ENCODE measurements at places on chromosomes 5 and 9.
A peak's percentile ranks its signal among the peaks of the same experiment; 100 is the strongest.

- DNase-seq: no peak
These were observed 91.5 kb downstream of the CDH6 start for GRCh38 chr5:31285025-31285424.

- DNase-seq: no peak
These were observed 43.3 kb downstream of the ZNF618 start for GRCh38 chr9:113919382-113919781.

- no peak for DNase-seq
These were observed 28.1 kb upstream of the F2RL1 start for GRCh38 chr5:76790632-76791290.

- DNase-seq: no peak
These were observed 26.8 kb upstream of the ANKRD33B start for GRCh38 chr5:10536931-10537579.

DNA sequence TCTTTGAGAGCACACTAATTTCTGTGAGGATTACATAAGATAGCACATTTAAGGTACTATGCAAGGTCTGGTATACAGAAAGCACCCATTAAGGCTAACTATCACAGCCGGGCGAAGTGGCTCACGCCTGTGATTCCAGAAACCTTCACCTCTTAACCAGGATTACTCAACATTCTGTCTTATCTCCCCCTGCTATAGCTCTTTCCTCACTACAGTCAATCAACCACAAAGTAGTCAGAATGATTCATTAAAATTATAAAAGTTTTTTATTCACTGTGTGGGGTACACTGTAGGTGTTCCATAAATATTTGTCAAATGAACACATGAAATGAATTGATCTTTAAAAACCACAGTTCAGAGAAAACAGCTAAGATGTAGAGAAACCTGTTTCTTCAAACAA lies 48.7 kb downstream of the CHD1 start:
- no peak for DNase-seq

DNA sequence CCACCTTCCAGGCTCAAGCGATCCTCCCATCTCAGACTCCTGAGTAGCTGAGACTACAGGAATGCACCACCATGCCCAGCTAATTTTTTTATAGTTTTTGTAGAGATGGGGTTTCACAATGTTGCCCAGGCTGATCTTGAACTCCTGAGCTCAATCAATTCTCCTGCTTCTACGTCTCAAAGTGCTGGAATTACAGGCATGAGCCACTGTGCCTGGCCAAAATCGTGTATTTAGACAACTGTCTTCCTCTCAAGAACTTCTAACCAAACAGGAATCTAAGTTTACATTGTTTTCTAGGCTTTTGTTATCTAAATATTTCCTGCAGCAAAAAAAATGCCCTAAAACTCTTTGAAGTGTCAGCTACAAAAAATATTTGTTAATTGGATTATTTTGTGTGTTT lies 78.8 kb downstream of the NLN start:
- no peak for DNase-seq

GRCh38 chr9:96135076-96135752 lies 166.8 kb downstream of the HSD17B3 start:
- DNase-seq: no peak

- no peak for DNase-seq
These were observed 584.0 kb downstream of the CHSY3 start for GRCh38 chr5:130488252-130488651.

GRCh38 chr9:19369107-19369506 lies 10.9 kb downstream of the RPS6 start:
- DNase-seq: no peak

DNA sequence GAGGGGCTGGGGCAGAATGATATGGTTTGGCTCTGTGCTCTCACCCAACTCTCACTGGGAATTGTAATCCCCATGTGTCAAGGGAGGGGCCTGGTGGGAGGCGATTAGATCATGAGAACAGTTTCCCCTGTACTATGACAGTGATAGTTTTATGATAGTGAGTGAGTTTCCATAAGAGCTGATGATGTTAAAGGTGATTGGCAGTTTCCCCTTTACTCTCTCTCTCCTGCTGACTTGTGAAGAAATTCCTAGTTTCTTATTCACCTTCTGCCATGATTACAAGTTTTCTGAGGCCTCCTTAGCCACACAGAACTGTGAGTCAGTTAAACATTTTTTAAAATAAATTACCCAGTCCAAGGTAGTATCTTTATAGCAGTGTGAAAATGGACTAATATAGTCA lies 120.4 kb upstream of the CDH9 start:
- no peak for DNase-seq

GRCh38 chr9:121826711-121827110 lies 175.3 kb downstream of the DAB2IP start:
- no peak for DNase-seq

- no peak for DNase-seq
These were observed 436.7 kb downstream of the ZSWIM6 start for GRCh38 chr5:61768692-61769281.

- no peak for DNase-seq
These were observed 79.8 kb downstream of the MROH2B start for GRCh38 chr5:40991168-40991980.

DNA sequence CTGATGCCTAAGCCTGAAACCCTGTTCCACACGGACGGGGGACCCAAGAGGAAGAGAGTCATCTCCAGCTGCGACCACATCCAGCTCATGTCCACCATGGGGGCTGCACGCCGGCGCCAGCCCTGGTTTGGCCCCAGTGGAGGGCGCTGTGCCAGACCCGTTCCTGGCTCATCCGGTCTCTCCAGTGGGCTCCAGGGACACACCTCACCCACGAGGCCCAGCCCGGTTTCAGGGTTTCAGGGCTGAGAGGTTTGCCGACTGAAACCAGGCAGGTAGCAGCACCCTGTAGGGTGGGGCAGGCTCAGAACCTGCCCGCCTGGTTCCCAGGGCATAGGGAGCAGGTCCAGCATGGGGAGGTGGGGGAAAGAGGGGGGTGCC lies 71.4 kb upstream of the STXBP1 start:
- no peak for DNase-seq

- DNase-seq: no peak
These were observed 142.9 kb upstream of the POU5F2 start for GRCh38 chr5:93884254-93884653.

DNA sequence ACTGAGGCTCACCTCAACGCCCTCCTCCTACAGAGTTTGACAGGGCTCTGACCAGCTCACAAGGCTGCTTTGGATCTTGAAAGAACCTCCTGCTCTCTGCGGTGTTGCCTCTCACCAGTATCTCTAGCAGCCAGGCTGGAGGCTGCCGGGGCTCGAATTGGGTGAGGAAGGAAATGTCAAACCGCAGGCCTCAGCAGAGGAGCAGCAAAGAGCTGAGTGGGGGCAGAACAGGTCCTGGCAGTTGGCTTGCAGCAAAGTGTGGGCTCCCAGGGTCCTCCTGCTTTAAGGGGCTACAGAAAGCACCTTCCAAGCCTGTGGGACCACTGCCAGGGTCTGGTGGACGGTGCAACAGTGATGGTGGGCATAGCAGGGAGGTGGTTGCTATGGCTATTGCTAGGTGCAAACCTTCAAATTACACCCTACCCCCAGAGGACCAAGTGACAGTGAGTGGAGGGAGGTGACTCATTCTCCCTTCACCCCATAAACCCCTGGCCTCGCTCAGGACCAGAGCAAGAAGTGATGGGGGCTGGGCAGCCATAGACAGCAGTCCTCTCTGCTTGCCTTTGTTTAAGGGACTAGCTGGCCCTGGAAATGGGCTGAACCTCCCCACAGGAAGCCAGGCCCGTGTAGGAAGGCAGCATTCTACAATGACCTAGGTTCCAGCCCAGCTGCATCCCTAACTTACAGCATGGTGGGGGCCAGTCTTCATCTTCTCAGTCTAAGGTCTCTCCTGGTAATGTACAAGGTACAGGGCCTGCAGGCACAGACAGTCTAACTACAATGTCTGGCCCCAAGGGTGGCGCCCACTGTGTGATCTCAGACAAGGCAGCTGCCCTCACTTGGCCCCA lies 18.7 kb downstream of the LCP2 start:
- DNase-seq: peak; percentile 79

- no peak for DNase-seq
These were observed 68.5 kb downstream of the GRIA1 start for GRCh38 chr5:153558957-153559356.

DNA sequence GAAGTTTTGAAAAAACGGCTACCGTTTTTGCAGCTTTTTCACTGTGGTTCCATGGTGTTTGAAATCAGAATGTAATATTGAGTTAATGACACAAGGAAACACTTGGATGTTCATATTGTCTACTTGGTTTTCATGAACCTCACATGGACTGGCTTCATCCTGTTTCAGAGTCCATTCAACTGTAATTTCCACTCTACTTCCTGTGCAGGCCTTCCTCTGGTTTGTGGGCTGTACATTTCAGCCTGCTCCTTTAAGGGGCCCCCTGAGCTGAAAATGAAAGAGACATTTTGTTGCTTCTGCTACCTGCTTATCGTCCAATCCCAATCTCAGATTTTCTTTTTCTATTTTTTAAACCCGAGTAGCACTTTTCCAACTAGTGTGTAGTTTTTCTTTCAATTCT lies 41.8 kb upstream of the CDKN2B start:
- no peak for DNase-seq

DNA sequence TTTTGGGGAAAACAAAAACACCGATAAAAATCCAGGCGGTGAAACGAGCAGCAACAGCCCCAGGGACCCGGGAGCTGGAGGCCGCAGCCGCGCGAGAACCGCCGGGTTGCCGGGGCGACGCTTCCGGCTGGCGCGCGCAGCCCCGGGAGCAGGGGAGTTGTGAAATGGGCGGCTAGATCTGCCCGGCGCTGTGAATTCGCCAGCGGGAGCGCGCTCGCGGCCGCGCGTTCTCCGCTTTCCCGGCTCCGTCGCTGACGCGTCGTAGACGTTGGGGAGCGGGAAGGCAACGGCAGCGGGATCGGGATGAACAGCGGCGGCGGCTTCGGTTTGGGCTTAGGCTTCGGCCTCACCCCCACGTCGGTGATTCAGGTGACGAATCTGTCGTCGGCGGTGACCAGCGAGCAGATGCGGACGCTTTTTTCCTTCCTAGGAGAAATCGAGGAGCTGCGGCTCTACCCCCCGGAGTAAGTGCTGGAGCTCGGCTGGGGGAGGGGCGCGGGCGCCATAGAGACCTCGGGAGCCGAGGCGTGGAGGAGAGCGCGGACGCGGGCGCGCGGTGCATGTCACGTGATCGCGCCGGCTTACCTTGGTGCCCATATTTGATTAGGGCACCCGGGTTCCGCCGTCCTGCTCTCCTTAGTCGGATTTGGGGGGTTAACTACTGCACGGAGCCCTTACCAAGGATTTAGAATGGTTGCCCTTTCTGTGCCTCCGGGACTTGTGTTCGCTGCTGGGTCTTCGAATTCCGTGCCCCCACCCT lies at the start of gene SREK1:
SREK1 (plus strand) TSS at position 227 of the 760 bp plus-strand sequence; CDS start at position 304, 77 bp downstream.
- peak; percentile 79 for DNase-seq

GRCh38 chr9:128335161-128335560 lies 5.2 kb upstream of the SLC27A4 start:
- no peak for DNase-seq

DNA sequence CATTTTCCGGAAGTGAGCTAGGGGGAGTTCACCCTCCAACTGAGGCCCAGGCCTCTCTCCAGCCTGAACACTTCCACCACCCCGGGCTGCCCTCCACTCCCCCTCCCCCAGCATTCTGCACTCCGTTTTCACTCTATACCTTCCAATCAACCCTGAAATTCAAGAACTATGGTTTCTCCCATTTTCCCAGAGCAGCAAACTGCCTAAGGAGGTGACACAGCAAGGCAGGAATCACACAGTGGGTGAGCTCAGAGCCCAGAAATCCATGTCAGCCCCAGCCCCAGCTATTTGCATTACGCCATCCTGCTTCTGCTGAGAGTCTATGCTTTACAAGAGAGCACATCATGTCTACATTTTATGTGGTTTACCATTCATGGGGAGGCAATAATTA lies 11.9 kb downstream of the MSX2 start:
- DNase-seq: no peak

DNA sequence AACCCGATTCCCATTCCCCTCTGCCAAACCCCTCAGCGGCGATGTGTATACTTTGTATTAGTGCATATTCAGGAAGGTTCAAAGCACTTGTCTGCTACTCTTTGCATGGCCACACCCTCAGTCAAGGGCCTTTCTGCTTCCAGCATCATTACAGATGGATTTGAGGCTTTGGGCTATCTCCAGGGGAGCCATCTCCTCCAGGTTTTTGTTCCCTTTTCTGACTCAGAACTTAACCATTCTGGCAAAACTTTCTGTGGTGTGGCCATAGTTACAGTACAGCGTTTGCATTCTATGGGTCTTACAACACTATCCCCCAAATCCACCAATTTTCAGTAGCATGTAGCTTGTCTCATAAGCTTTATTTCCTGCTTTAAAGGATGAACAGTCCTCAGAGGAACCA lies 36.0 kb upstream of the SVEP1 start:
- no peak for DNase-seq

DNA sequence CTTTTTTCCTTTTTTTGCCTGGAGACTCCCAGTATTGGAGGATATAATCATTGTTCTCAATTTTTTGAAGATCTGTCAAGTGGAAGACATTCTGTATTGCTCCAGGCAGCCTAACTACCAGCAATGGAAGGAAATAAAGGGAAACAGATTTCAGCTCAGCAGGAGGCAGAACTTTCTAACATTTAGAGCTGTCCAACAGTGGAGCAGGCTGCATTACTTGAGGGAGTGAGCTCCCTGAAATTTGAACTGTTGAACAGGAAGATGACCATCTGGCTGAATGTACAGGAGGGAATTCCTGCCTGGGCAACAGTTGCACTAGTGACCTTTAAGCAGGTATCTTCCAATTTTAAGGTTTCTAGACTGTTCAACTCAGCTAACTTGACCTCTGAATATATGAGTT lies 1.1 kb upstream of the GAPVD1 start:
- no peak for DNase-seq

Measured in stimulated activated CD8-positive, alpha-beta memory T cell treated with anti-CD3 and anti-CD28 coated beads, Interleukin-12 subunit alpha, Interleukin-12 subunit beta, amount 100 ng/mL, for 4 hours (primary cell).